Liver (tissue), 10 donors: ENCODE measurements at places on chromosomes 6 and 20. TPM values are rescaled to one million over a fixed set of nuclear protein-coding genes. Genes with fewer than 3 reads are reported as not detected.

Gene PCNA
- polyA plus RNA-seq = 28.3 TPM

Gene FBXO5
- 1.9 TPM for polyA plus RNA-seq

GRCh38 chr6:9594746-9595145 lies 820.1 kb downstream of the TFAP2A start:
- H3K27ac ChIP-seq = no peak overlapping the region
- no peak overlapping the region for H3K4me3 ChIP-seq
- no peaks in the 10 kb centered on the region for H3K4me1 ChIP-seq
- no peaks in the 10 kb centered on the region for H3K36me3 ChIP-seq
- H3K27me3 ChIP-seq = no peaks in the 10 kb centered on the region

- no peak within 1 kb of the TSS for H3K27ac ChIP-seq
- H3K4me1 ChIP-seq = peaks cover 6% of the 10 kb centered on the region
- no peak within 1 kb of the TSS for H3K4me3 ChIP-seq
- no peaks in the 10 kb centered on the region for H3K27me3 ChIP-seq
- no peaks in the 10 kb centered on the region for H3K36me3 ChIP-seq
Measured at GRCh38 chr20:46894579-46894958, at the start of gene EYA2. Gene EYA2, plus strand, starts transcription at chr20:46894843. Its CDS starts 95,168 bp downstream, at chr20:46990011.

GRCh38 chr6:151440930-151441329 lies 11.0 kb downstream of the RMND1 start:
- peaks cover 79% of the 10 kb centered on the region for H3K4me1 ChIP-seq
- H3K36me3 ChIP-seq = no peaks in the 10 kb centered on the region
- no peak overlapping the region for H3K27ac ChIP-seq
- no peak for DNase-seq
